ENCODE measurements at places on chromosomes 12 and 14.

DNA sequence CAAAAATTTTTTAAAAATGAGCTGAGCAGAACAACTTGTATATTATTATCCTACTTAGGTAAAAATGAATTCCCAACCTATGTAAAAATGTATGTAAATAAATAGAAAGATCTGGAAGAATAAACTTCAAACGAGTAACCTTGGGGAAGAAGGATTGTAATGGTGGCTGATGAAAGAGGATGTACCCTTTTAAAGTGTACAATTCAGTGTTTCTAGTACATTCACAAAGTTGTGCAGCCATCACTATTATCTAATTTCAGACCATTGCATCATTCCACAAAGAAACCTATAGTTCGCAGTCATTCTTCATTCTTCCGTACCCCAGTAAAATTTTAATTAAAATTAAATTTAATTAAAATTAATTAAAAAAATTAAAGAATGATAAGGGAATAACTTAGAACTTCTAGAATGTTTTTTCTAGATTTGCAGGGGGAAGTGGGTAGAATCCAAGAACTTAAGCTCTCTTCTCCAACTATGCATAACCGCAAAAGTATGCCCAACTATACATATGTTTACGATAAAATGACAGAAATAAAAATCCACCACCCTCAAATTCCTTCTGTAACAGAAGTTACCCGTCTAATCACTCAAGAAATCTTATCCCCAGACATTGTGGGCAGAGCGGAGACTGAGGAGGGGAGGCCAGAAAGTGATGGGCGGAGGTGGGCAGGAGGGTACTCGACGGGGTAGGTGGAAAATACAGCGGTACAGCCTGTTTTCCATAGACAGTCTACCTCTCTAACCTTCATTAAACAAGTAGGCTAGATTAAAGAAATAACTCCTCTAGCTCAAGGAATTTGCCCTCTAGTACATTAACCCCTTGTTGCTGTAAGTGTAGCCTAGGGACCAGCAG is 921 bp downstream of the DEPDC4 start:
- DNase-seq, result no peak

GRCh38 chr12:100674036-100674888 is 100.8 kb downstream of the GAS2L3 start:
- DNase-seq, result no peak

GRCh38 chr14:72118841-72119240 is 186.6 kb downstream of the RGS6 start:
- no peak for DNase-seq

- no peak for DNase-seq
Observed at GRCh38 chr14:36773136-36773540, 111.5 kb downstream of the PAX9 start.

GRCh38 chr12:52149182-52149641 is 42.6 kb downstream of the KRT80 start:
- DNase-seq, result no peak

DNA sequence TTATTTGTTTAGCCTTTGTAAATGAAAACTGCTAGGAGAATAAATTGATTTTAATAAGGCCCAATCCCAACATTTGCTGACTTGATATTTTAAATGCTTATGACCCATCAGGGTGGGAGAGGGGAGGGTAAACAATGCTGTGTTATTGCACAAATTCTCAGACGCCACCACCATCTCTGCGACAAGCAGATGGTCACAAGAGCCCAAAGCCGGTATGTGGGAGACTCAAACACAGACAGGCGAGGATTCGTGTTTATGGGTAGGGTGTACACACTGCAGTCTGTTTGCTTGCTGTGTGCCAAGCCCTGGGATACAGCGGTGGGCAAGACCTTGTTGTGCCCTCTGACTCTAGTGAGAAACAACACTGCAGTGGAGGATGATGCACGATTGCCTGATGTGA is 39.2 kb upstream of the PWP1 start:
- DNase-seq, result no peak

GRCh38 chr12:117936722-117937484 is 31.9 kb downstream of the KSR2 start:
- no peak for DNase-seq

DNA sequence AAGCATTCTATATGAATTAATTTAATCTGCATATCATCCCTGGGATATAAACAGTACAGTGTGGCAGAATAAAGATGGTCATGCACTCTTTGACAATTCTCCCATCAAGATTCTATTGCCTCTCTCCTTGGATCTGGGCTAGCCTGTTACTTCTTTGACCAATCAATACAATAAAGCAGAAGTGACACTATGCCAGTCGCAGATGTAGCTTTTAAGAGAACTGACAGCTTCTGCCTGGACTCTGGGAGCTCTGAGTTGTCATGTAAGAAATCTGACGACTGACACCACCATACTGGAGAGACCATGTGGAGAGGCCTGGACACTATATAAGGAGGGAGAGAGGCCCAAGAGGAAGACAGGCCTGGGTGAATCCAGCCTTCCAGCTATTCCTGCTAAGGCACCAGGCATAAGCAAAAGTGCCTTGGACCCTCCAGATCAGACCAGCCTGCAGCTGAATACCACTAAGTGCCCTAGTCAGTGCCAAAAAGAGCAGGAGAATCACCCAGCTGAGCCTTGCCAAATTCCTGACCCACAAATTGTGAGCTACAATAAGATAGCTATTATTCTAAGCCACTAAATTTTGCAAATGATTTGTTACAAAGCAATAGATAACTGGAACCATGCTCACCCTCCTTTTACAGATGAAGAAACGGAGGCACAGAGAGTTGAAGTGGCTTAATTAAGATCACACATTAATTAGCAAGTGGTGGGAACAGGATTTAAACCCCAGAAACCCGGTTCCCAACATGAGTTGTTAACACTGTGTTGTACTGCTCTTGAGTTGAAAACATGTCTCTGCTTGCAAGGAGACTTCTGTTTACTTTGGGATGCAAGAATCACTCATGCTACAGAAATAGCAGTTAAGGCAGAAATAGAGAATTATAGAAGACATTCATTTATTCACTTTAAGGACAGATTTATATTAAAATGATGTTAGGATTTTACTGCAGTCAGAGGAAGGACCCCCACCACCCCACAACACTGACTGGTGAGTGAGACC is 84.6 kb downstream of the RIN3 start:
- DNase-seq, result no peak

GRCh38 chr14:73249108-73249507 is 11.8 kb downstream of the PAPLN start:
- DNase-seq, result no peak

GRCh38 chr14:77306416-77306815 is 14.3 kb downstream of the POMT2 start:
- DNase-seq, result peak; percentile 93

DNA sequence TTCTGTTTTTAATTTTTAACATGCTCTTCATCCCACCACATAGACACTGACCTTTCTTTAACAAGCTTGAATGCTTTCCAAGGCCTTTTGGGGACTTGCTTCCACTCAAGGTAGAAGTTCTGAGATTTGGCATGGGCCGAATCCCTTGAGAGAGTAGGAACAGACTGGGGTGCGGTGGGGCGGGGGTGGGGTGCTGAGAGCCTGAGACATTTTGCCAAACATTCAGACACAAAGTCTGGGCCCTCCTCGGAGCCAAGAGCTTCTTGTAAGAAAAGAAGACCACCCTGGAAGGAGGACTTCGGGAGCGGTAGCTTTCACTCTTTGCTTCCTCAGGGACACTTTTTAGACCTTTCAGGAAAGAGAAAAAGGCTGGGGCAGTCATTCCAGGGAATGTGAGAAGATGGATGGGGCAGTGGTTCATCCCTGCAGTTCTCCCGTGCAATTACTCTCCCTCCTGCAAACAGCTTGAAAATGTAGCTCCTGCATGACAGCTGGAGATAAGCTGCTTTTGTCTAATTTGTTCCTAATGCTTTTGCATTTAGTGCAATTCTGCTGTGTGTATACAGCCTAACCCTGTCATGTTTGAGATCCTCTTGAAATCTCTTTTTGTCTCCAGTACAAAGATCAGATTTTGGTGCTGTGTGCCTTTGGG is 16.3 kb upstream of the MYO1H start:
- DNase-seq, result no peak

- no peak for DNase-seq
Observed at GRCh38 chr12:24742378-24742777, 206.5 kb downstream of the BCAT1 start.

GRCh38 chr14:93690146-93690545 is 98.1 kb downstream of the PRIMA1 start:
- no peak for DNase-seq

DNA sequence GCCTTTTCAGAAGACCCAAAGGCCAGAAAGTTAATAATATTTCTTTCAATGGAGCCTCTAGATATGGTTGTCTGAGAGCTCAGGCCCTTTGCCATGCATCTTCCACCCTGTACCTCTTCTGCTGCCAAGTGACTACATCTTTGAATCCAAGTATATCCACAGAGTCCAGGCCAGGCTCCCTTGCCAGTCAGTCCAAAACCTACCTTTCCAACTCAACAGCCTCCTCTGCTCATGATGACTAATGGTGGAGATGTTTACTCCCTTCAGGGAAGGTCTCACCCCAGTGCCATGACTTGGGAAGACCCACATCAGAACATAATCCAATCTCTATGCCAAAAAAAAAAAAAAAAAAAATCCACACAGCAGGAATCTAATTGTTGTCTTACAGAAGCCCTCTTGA is 20.4 kb downstream of the TTC9 start:
- DNase-seq, result no peak

DNA sequence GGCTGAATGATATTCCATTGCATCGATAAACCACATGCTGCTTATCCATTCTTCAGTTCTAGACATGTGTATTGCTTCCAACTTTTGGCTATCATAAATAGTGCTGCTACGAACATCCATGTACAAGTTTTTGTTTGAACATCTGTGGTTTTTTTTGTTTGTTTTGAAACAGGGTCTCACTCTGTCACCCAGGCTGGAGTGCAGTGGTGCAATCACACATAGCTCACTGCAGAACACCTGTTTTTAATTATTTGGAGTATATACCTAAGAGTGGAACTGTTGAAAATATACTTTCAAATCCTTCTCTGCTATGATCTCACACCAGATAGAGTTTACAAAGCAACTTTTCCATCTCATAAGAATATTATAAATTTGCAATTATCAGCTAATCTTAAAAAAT is 124.2 kb downstream of the TTC7B start:
- DNase-seq, result no peak

- DNase-seq, result no peak
Observed at GRCh38 chr14:52868911-52869618, 77.7 kb upstream of the GNPNAT1 start.

DNA sequence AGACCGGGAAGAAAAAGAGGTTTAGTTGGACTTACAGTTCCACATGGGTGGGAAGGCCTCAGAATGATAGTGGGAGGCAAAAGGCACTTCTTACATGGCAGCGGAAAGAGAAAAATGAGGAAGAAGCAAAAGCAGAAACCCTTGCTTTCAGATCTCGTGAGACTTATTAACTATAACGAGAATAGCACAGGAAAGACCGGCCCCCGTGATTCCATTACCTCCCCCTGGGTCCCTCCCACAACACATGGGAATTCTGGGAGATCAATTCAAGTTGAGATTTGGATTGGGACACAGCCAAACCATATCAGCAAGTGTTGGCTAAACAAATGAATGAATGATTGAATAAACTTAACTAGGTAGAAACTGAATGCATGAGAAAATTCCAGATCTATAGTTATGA is 85.3 kb upstream of the PARP11 start:
- DNase-seq, result no peak

GRCh38 chr14:28382444-28383190 is 384.0 kb upstream of the FOXG1 start:
- DNase-seq, result no peak

GRCh38 chr14:89856871-89857345 is 97.6 kb downstream of the EFCAB11 start:
- DNase-seq, result no peak

Data from foreskin melanocyte (primary cell).